NCI-H82 (cell line): ENCODE measurements at places on chromosomes 4 and X.

GRCh38 chrX:55624403-55624802 is 1.2 kb downstream of the FOXR2 start:
- no peak for DNase-seq

DNA sequence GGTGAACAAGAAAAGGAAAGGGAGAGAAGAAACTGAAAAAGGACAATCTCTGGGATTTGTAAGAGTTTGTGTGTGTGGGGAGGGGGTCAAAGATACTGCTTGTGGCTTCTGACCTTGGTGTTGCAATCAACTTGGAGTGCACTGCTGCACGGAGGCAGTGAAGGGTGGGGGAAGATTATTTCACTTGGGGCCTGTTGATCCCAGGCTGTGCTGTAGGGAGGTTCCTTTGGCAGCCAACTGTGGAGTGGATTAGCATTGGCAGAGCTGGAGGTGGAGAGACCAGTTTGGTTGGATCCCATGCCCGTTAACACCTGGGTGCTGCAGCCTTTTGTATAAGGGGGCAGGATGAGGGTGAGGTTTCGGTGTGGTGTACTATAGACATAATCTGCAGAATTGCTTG is 38.2 kb downstream of the AFF1 start:
- peak; percentile 53 for DNase-seq

- DNase-seq: peak; percentile 29
Measured at GRCh38 chr4:137032222-137032621, 500.1 kb downstream of the PCDH18 start.

GRCh38 chrX:63258144-63258543 is 93.0 kb downstream of the SPIN4 start:
- no peak for DNase-seq
